ENCODE measurements at places on chromosomes 12 and 14. TPM values are rescaled to one million over a fixed set of nuclear protein-coding genes. Genes with fewer than 3 reads are reported as not detected.

GRCh38 chr12:57539134-57539768 is 7.7 kb downstream of the DCTN2 start:
- H3K4me1 ChIP-seq: no peaks in the 10 kb centered on the region
- DNase-seq: no peak
- H3K36me3 ChIP-seq: peaks cover 15% of the 10 kb centered on the region
- no peak overlapping the region for H3K27ac ChIP-seq
- no peak overlapping the region for H3K4me3 ChIP-seq

DNA sequence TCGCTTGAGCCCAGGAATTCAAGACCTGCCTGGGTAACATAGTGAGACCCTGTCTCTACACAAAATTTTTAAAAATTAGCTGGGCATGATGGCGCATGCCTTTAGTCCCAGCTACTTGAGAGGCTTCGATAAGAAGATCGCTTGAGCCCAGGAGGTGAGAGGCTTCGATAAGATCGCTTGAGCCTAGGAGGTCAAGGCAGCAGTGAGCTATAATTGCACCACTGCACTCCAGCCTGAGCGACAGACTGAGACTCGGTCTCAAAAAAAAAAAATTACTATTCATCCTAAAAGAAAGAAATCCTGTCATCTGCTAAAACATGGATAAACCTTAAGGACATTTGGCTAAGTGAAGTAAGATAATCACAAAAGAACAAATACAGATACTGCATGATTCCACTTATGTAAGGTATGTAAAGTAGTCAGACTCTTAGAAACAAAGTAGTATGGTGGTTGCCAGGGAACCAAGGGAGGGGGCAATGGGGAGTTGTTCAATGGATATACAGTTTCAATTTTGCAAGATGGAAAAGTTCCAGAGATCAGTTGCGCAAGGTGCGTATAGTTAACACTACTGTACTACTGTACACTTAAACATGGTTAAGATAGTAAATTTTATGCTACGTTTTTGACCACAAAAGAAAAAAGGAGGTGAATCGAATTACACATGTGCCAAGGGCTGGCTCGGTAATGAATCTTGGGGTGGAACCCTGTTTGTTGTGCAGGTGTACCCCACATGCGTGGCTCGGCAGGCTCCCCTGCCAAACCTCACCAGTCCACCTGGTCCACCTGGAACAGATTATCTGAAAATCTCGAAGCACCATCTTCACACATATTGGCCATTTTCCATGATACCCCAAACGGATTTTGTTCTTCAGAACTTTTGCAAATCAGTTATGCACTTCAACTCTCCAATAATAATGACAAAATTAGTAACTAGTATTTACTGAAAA is 18.3 kb upstream of the ATP2A2 start:
- no peak overlapping the region for H3K4me3 ChIP-seq

DNA sequence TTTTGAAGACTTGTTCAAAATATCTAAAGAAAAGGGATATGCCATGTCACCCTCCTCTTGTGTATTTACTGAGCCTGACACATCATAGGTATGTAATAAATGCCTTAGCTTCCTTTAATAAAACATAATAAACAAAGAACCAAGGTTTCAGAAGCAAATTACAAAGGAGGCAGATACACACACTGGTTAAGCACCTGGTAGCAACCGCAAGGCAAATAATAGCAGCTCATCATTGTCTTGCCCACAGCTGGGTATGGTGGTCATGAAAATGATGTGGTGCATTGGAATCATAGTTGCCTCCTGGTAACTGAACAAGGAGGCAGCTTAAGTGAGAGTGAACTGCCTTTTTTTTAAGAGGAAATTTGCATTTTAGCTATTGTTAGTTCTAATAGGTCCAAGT is 39.0 kb downstream of the PAX9 start:
- no peaks in the 10 kb centered on the region for H3K36me3 ChIP-seq
- H3K4me1 ChIP-seq: no peaks in the 10 kb centered on the region
- H3K27ac ChIP-seq: no peak overlapping the region
- H3K27me3 ChIP-seq: no peaks in the 10 kb centered on the region
- no peak overlapping the region for H3K4me3 ChIP-seq

- no peak for DNase-seq
- peaks cover 52% of the 10 kb centered on the region for H3K27me3 ChIP-seq
- no peaks in the 10 kb centered on the region for H3K36me3 ChIP-seq
These were observed 1.5 kb upstream of the LGALS3 start for GRCh38 chr14:55127460-55127951.

ETFBKMT gene
- 1.9 TPM for total RNA-seq

DNA sequence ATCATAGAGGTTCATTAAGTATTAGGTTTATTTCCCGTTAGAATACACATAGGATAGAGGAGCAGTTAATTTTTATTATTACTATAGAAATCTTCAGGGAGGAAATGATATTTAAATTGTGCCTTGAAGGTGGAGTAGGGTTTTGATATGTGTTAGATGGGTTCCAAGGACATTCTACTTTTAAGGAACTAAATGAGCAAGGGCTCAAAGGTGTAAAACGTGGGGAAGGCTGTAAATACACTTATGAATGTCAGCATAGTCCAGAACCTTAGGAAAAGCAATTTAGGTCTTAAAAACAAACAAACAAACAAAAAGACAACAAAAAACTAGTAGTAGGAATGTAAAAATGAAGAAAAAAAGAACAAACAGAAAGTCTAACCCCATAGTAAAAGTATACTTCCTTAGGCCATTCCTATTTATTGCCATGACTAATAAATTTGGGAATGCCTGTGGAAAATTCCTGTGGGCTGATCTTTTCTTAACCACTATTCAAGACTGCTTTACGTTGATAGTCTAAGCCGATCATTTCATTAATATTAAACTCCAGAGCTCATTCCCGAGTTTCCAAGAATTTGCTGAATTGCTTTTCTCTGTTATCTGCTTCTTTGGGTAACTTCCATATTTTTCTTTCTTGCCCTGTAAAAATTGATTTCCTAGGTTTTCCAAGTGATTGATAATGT is 180.3 kb downstream of the RAD51B start:
- H3K27ac ChIP-seq: no peak overlapping the region
- DNase-seq: no peak
- no peaks in the 10 kb centered on the region for H3K4me1 ChIP-seq
- no peak overlapping the region for H3K4me3 ChIP-seq
- no peaks in the 10 kb centered on the region for H3K36me3 ChIP-seq

DNA sequence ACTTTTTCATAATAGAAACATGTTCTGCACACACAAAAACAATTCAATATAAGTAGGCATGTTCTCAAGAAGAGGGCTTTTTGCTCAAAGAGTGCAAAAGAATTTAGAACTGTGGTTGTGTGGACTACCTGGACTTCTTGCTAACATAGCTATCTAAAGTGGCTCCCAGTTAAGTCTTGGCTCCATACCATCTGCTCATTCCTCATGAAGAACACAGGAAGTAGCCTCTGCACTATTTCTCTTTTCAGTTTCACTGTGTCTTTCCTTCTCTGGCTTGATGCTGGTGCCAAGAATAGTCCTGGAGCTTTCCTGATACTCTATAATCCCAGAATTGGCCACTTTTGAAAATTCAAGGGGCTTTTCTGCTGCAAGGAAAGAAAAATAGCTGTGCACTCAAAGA is 127.4 kb downstream of the CCER1 start:
- H3K27me3 ChIP-seq: no peaks in the 10 kb centered on the region
- no peaks in the 10 kb centered on the region for H3K36me3 ChIP-seq
- no peak overlapping the region for H3K4me3 ChIP-seq
- no peak overlapping the region for H3K27ac ChIP-seq
- H3K4me1 ChIP-seq: peaks cover 5% of the 10 kb centered on the region

SYT1 gene
- total RNA-seq: 0.66 TPM

GRCh38 chr12:7748852-7749251 is 1.7 kb upstream of the CLEC4C start:
- no peak overlapping the region for H3K4me3 ChIP-seq
- DNase-seq: no peak
- peak overlapping the region; percentile 24 for H3K27ac ChIP-seq
- H3K36me3 ChIP-seq: no peaks in the 10 kb centered on the region
- no peaks in the 10 kb centered on the region for H3K4me1 ChIP-seq

TAS2R10 gene
- total RNA-seq: 1.2 TPM

DNA sequence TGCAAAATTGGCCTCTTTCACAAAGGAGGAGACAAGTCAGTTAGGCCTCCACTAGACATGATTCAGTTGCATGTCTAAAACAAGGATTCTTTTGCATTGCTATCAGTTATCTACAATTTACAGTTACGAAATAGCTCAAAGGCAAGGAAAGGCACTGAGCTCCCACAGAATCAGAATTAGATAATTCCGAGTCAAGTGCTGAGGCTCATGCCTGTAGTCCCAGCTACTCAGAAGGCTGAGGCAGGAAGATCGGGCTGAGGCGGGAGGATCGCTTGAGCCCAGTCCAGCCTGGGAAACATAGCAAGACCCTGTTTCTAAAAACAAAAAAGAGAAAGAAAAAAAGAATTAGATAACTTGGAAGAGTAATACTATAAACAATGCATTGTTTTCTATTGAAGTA is 12.3 kb upstream of the RTRAF start:
- H3K4me3 ChIP-seq: no peak overlapping the region
- H3K27me3 ChIP-seq: no peaks in the 10 kb centered on the region
- peaks cover 7% of the 10 kb centered on the region for H3K4me1 ChIP-seq
- no peak for DNase-seq

GRCh38 chr12:88361493-88361892 is 218.8 kb downstream of the KITLG start:
- no peak for DNase-seq
- no peak overlapping the region for H3K4me3 ChIP-seq
- H3K27ac ChIP-seq: no peak overlapping the region
- H3K36me3 ChIP-seq: no peaks in the 10 kb centered on the region
- no peaks in the 10 kb centered on the region for H3K4me1 ChIP-seq

DNA sequence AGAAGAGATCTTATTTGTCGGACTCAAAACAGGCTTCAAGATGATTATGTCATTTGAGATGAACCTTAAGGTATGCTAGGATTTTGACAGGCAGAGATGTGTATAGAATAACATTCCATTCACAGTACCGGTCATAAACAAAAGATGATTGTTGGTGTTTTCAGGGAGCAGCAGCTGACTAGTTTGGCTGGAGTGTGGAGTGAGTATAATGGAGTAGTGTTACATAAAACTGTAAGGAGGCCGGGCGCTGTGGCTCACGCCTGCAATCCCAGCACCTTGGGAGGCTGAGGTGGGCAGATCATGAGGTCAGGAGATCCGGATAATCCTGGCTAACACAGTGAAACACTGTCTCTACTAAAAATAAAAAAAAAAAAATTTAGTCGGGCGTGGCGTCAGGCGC is 23.9 kb downstream of the SERPINA10 start:
- no peak for DNase-seq
- no peaks in the 10 kb centered on the region for H3K4me1 ChIP-seq
- no peaks in the 10 kb centered on the region for H3K36me3 ChIP-seq

DNA sequence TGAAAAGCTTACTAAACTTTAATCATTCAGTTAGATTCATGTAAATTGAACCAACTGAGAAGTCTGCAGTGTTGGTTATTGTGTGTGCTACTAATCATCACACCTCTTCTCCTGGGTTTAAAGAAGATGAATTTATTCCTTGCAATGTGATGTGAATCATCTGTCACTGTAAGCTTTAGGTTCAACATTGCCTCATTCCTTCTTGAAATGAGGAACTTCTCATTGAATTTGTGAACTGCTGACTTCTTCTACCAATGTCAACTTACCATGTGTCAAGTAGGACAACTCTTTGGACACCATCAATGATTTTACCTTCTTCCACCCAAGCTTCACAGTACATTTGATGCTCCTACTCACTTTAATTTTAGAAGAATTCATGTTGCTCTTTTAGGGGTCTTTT is 17.4 kb upstream of the PRB2 start:
- no peak for DNase-seq
- H3K27me3 ChIP-seq: no peaks in the 10 kb centered on the region
- no peak overlapping the region for H3K4me3 ChIP-seq
- H3K36me3 ChIP-seq: no peaks in the 10 kb centered on the region

KRT74 gene
- total RNA-seq: not detected

DNA sequence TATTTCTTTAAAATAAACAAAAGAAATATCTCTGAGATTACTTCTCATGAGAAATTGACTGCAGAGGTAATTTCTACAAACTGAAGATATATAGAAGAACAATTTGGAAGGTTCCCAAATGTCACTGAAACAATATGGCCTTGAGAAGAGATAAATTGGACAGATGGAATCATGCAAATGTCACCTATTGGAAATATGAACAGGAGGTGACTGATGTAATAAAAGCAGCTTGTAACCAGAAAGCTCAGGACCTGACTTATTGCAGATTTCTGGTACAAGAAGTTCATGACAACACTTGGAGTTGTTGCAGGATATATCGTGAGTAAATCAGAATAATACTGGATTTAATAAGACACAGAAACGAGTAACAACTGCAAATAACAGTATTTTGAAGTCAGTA is 93.3 kb upstream of the TRHDE start:
- no peaks in the 10 kb centered on the region for H3K27me3 ChIP-seq
- H3K36me3 ChIP-seq: no peaks in the 10 kb centered on the region
- H3K4me1 ChIP-seq: no peaks in the 10 kb centered on the region
- H3K27ac ChIP-seq: no peak overlapping the region

DNA sequence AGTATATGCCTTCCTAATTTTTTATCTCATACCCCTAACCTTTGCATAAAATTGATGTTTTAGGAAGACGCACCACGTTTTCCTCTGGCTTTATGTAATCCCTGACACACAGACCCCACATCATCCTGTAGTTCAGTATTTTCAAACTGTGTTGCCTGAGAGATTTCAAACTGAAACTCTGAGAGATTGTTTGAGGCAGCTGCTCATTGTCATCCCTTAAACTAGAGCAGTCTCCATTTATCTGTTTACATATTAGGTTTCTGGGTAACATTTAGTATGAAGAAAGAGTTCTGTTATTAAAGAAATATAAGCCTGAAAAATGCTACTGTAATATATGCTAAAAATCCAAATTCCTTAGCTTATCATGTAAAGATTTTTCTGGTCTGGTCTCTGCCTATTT is 24.3 kb downstream of the MNAT1 start:
- no peak overlapping the region for H3K4me3 ChIP-seq
- H3K36me3 ChIP-seq: no peaks in the 10 kb centered on the region
- H3K4me1 ChIP-seq: peaks cover 11% of the 10 kb centered on the region
- peak overlapping the region; percentile 55 for H3K27ac ChIP-seq
- DNase-seq: no peak

DPF3 gene
- 40.8 TPM for total RNA-seq

DNA sequence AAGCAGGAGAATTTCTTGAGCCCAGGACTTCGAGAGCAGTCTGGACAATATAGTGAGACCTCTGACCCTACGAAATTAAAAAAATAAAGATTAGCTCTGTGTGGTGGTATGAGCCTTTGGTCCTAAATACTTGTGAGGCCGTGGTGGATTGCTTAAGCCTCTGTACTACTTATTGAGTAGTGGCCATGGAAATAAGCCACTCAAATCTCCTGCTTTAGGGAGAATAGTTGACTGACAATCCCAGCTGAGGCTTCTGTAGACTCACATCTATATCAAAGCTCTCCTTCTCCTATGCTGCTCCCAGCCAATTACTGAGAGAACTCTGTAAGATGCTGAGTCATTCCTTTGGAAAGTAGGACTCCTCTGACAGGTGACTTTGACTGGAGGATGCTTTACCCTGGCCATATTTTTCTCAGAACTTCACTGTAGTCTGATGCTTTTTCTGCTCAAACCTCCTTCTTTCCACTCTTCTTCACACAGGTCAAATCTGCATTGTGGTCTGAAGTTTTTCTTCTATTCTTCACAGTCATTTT is 420.2 kb downstream of the SLC6A15 start:
- H3K4me1 ChIP-seq: no peaks in the 10 kb centered on the region
- no peaks in the 10 kb centered on the region for H3K27me3 ChIP-seq
- no peak overlapping the region for H3K4me3 ChIP-seq
- H3K36me3 ChIP-seq: no peaks in the 10 kb centered on the region

GRCh38 chr14:53955229-53955556 is 1.4 kb downstream of the BMP4 start:
- no peaks in the 10 kb centered on the region for H3K36me3 ChIP-seq
- H3K27ac ChIP-seq: no peak overlapping the region
- no peaks in the 10 kb centered on the region for H3K4me1 ChIP-seq
- peak overlapping the region; percentile 63 for H3K4me3 ChIP-seq
- H3K27me3 ChIP-seq: peaks cover 54% of the 10 kb centered on the region
- DNase-seq: no peak

LGR5 gene
- 0.25 TPM for total RNA-seq

All from cardiac muscle cell (in vitro differentiated cells and primary cell).